ENCODE measurements at places on chromosomes 16 and 17. TPM values are rescaled to one million over a fixed set of nuclear protein-coding genes. Genes with fewer than 3 reads are reported as not detected.

GRCh38 chr17:5022171-5022711 lies 13.0 kb downstream of the SLC52A1 start:
- DNase-seq = no peak

DNA sequence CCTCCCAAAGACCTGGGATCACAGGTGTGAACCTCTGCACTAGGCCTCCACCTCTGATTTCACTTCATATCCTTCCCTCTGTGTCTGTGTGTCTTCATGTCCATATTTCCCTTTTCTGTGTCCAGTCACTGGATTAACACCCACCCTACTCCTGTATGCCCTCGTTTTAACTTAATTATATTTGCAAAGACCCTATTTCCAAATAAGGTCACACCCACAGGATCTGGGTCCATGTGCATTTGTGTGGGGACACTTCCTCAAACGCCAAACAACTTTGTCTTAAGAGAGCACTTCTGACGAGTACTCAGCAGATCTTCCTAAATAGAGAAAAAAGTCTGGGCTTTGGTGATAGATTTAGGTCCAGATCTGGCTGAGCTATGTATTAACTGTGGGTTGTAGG lies 56.3 kb downstream of the MPHOSPH6 start:
- DNase-seq = no peak

- DNase-seq = no peak
These were observed 395.8 kb downstream of the NPIPA8 start for GRCh38 chr16:17940584-17941364.

DNA sequence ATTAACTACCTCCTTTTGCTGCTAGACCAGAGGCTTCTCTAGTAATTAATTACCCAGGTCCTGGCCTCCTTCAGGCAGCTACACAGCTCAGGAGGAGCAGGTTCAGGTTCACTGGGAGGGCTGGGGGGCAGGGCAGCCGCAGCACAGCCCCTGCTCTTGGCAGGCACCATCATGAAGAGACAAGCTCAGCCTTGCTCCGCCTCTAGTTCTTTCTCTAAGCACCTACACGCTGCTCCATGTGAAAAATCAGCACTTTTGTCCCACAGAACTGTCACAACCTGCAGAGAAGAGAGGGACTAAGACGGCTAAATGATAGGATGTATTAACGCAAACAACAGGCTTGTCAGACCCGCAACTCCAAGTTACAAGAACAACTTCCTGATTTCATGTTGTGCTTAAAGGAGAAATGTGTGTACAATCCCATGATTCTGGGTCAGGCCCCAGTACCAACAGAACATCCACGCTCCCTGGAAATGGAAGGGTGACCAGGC lies 53.4 kb downstream of the GRB2 start:
- DNase-seq = no peak

DNA sequence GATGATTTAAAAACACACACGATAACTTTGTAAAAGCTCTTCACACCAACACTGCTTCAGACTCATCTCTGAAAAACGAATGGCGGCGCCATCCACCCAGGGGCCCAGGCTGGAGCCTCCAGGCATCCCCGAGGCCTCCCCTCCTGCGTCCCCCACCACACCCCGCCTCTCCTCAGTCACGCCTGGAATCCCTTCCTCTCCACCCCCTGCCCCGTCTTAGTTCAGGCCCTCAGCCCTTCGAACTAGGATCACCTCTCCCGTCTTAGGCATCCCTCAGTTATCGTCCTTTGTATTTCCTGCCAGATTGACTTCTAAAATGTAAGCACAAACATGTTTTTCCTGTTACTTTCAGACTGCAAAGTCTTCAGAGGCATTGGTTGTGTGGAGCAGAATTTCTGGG lies 58.3 kb downstream of the NDEL1 start:
- no peak for DNase-seq

- DNase-seq = no peak
These were observed 70.7 kb downstream of the TMEM114 start for GRCh38 chr16:8519643-8520042.

DNA sequence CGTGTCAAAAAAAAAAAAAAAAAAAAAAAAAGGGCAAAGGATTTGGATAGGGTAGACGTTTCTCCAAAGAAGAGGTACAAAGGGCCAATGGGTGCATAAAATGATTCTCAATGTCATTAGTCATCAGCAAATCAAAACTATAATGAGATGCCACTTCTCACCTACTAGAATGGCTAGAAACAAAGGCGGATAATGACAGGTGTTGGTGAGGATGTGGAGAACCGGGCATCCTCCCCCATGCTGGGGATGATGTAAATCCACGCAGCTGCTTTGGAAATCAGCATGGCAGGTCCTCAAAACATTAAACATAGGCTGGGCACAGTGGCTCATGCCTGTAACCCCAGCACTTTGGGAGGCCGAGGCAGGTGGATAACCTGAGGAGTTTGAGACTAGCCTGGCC lies 9.4 kb downstream of the ITGAX start:
- no peak for DNase-seq

DNA sequence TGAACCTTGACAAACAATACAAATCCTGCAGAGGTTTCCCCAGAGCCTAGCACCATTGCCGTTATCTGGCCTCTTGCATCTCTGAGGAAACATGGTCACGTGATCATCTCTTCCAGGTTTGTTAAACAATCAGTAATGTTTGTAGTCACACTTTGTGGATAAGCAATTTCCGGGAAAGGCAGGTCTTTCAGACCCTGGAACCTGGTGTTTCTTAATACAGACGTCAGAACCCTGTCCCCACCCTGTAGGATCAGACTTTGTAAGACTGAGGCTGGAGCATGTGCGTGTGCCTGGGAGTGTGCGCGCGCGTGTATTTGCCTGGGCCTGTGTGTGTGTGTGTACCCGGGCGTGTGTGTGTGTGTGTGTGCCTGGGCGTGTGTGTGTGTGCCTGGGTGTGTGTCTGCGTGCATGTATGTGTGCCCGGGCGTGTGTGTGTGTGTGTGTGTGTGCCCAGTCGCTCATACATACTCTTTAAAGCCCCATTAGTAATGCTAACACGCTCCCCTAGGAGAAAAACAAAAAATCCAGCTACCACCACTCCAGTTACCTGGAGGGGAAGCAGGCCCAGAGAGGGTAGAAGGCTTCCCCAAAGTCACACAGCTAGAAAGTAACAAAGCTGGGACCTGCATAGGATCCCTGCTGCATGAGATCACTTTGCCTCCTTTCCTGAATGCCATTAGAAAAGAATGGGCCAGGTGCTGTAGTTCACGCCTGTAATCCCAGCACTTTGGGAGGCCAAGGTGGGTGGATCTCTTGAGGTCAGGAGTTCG lies 5.3 kb downstream of the CTNS start:
- no peak for DNase-seq

GRCh38 chr17:46121841-46122485 lies 71.3 kb downstream of the KANSL1 start:
- no peak for DNase-seq

DNA sequence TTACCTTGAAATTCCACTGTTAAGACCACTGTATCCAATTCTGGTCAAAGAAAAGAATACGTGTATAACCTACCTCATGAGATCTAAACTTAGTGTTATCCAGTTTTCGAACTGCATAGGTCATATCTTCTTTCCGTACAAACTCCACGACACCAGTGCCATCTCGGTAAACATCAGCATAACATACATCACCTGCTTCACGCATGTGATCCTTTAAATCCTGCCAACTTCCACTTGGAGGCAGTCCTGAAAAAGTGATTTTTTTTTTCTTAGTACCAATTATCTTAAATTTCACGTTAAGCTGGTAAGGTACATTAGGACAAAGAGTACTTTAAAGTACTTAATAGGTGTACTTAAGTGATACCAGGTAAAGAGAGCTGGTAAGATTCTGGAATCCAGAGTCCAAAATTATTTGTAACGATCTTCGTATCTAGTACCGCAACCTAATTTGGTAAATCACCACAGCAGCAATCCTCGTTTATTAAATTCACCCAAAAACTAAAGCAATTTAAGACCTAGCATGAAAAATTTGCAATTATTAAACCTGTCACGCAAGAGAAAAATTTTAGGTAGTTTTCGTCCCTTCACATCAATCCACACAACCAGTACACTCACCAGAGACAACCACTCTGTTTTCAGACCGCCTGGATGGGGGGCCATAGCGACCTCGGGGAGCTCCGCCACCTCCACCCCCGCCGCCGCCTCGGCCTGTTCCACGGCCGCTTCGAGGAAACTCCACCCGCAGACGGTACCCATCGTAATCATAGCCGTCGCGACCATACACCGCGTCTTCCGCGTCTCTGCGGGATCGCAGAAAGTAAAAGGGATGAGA lies 1.1 kb downstream of the SRSF1 start:
- DNase-seq = no peak

GRCh38 chr16:9596788-9597187 lies 505.3 kb downstream of the HAPSTR1 start:
- DNase-seq = no peak

DNA sequence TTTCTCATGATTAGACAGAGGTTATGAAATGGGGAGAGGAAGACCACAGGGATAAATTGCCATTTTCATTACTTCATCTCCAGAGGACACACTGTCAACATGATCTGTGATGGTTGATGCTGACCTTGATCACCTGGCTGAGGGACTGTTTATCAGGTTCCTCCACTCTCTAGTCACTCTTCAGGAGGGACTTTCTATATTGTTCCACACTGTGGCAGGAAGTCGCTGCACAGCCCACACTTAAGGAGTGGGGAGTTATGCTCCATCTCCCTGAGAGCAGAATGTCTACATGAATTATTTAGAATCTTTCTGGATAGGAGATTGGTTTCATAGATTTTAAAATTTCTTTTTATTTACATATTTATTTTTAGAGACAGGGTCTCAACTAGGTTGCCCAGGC lies 46.7 kb downstream of the CYB5B start:
- no peak for DNase-seq

DNA sequence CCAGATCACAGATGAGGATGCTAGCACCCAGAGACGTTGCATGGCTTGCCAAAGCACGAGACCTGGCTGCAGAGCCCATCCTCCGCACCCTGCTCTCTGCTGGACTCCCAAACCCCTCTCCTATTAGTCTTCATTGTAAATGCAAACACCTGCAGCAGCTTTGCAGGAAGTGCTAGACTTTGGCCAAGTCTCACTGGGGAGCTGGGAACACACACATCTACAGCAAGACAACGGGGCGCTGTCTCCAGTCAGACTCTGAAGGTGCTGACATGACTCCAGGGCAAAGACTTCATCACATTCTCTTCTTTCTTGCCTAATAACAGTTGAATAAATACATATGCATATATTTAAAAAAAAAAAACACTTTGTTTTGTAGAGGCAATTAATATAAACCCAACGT lies 43.8 kb downstream of the CYTH1 start:
- DNase-seq = no peak

GRCh38 chr16:7601100-7601499 lies 268.5 kb downstream of the RBFOX1 start:
- DNase-seq = no peak

- DNase-seq = no peak
These were observed 290.1 kb downstream of the MAP2K4 start for GRCh38 chr17:12310811-12311210.

GRCh38 chr17:42660692-42661345 lies 1.7 kb downstream of the TUBG2 start:
- peak; percentile 18 for DNase-seq

GRCh38 chr16:78060295-78060694 lies 37.9 kb downstream of the CLEC3A start:
- no peak for DNase-seq

DNA sequence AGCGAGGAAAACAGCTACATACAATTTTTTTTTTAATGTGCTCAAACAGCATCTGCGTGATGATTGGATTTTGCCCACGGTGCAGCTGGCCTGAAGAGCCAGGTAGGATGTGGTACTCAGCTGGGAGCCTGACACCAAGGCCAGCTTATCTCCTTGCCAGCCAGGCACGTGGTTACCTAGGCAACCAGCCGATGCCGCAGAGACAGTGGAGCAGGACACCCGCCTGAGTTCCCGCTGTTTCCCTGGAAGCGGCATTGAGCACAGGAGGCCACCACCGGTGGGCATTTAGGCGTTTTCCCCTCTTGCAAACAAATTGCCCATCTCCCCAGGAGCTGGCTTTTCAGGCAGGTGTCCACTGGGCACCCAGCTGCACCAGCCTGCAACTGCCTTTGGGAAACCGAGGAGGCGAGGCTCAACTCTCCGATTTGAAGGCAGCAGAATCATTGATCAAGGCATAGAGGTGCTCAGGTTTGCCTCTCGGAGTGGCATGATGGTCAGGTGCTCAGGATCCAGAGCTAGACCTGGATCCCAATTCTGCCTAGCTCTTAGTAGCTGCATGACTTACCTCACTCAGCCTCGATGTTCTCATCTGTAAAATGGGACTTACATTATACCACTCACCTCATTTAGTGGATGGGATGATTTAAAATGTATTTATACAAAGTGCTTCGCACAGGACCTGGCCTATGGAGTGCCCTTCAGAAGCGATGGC lies 137.5 kb upstream of the PLCG2 start:
- DNase-seq = no peak

- DNase-seq = no peak
These were observed 159.6 kb downstream of the HS3ST2 start for GRCh38 chr16:22973522-22973921.

DNA sequence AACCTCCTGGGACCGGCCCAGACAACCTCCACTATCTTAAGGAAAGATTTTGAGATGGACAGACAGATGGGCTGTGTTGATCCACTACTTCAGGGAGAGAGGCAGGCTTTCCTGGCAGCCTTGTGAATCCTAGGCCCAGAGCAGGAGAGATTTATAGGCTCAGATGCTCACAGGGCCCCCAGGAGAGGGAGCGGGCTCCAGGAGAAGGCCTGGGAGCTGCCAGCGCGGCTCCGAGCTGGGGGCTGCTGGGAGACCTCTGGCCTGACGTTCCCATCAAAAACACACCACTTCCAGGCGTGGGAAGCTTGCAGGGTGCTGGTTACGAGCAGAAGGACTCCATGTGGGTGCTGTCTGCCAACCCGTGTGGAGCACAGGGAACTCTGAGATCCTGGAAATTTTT lies 53.2 kb downstream of the MYH11 start:
- peak; percentile 33 for DNase-seq

DNA sequence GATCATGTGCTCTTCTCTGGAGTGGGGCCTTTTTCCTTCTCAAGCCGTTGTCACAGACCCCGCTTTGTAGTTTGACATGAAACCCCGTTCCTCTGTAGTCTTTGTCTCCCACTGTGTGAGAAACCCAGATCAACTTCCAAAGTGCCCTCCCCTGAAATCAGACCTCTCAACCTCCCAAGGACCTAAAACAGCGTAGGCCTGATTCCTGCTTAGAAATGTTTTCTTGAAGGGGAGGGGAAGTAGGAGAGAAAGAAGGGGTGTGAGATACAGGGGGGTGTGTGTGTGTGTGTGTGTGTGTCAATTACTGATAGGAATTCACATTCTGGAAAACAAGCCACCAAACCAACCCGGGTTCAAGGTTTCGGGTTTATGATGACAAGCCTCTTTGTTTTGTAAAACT lies 1.4 kb downstream of the UBE2O start:
- DNase-seq = no peak

GRCh38 chr17:11628374-11628773 lies 30.1 kb downstream of the DNAH9 start:
- no peak for DNase-seq

The IL17C gene
- not detected for total RNA-seq

The NSRP1 gene
- 26.6 TPM for total RNA-seq

The KRT16 gene
- not detected for total RNA-seq

The SLC6A2 gene
- total RNA-seq = not detected

The TP53TG3 gene
- not detected for total RNA-seq

The NUBP2 gene
- total RNA-seq = 72.0 TPM

The CPNE7 gene
- 2.5 TPM for total RNA-seq

The GJD3 gene
- 0.66 TPM for total RNA-seq

The HOXB13 gene
- total RNA-seq = not detected

The TBC1D3H gene
- total RNA-seq = not detected

The MAP2K4 gene
- 47.7 TPM for total RNA-seq

The PTX4 gene
- total RNA-seq = not detected
